ENCODE measurements at places on chromosomes 7 and 10. TPM values are rescaled to one million over a fixed set of nuclear protein-coding genes. Genes with fewer than 3 reads are reported as not detected.

FGF8 gene
- total RNA-seq, result not detected

TMUB1 gene
- 36.3 TPM for total RNA-seq

TMEM106B gene
- 35.4 TPM for total RNA-seq

COL1A2 gene
- 0.07 TPM for total RNA-seq

PLAU gene
- total RNA-seq, result 124 TPM

PTPN20 gene
- total RNA-seq, result 4.3 TPM

FOXI2 gene
- not detected for total RNA-seq

NPC1L1 gene
- 0.03 TPM for total RNA-seq

STAG3 gene
- total RNA-seq, result 0.22 TPM

GSDME gene
- total RNA-seq, result 40.2 TPM

SPDYE1 gene
- total RNA-seq, result not detected

PHYHIPL gene
- total RNA-seq, result 0.31 TPM
